SJCRH30 (cell line): ENCODE measurements at places on chromosomes 16 and 17.
A peak's percentile ranks its signal among the peaks of the same experiment; 100 is the strongest.

GRCh38 chr17:48593840-48594537, 410 bp upstream of the HOXB5 start:
- peak; percentile 88 for DNase-seq

DNA sequence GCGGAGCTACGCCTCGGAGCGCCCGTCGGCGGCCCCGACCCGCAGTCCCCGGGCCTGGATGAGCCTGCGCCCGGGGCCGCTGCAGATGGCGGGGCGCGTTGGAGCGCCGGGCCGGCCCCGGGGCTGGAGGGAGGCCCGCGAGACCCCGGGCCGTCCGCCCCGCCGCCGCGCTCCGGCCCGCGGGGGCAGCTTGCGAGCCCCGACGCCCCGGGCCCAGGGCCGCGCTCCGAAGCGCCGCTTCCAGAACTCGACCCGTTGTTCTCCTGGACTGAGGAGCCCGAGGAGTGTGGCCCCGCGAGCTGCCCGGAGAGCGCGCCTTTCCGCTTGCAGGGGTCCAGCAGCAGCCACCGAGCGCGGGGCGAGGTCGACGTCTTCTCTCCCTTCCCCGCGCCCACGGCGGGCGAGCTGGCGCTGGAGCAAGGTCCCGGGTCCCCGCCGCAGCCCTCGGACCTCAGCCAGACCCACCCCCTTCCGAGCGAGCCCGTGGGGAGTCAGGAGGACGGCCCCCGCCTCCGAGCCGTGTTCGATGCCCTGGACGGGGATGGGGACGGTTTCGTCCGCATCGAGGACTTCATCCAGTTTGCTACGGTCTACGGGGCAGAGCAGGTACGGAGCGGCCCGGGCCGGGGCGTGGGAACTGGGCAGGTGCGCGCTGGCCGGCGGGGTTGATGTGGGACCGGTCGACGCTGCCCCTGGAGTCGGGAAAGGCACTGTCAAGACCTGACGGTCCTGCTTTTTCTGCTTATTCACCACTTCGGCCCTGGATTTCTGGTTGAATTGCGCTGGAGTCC, 861 bp downstream of the RAB11FIP3 start:
- DNase-seq = no peak

- DNase-seq = no peak
Measured at GRCh38 chr16:48146710-48147109, 9.1 kb downstream of the ABCC12 start.

GRCh38 chr17:66704858-66705520, 129.9 kb upstream of the CACNG5 start:
- DNase-seq = no peak

GRCh38 chr16:11478431-11479119, 108.1 kb downstream of the LITAF start:
- DNase-seq = no peak

DNA sequence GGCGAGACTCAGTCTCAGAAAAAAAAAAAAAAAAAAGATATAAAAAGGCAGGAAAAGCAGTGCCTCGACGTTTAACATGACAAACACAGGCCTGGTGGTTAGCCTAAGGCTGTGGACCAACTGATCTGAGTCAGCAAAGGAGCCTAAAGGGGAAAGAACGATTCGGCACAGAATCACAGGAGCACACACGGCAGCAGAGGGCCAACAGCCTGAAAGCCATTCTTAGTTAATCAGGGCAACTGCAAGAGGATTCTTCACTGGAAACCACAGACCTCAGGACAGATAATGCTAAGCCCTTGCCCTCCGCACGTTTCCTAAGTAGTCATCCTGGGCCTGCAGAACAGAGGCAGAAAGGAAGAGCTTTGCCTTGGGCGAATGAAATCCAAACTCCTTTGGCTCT, 14.7 kb downstream of the TMEM11 start:
- DNase-seq = peak; percentile 75

- no peak for DNase-seq
Measured at GRCh38 chr17:28467456-28468025, 5.9 kb upstream of the SLC13A2 start.

GRCh38 chr16:66650707-66651473, 45.7 kb downstream of the CMTM4 start:
- DNase-seq = peak; percentile 96

DNA sequence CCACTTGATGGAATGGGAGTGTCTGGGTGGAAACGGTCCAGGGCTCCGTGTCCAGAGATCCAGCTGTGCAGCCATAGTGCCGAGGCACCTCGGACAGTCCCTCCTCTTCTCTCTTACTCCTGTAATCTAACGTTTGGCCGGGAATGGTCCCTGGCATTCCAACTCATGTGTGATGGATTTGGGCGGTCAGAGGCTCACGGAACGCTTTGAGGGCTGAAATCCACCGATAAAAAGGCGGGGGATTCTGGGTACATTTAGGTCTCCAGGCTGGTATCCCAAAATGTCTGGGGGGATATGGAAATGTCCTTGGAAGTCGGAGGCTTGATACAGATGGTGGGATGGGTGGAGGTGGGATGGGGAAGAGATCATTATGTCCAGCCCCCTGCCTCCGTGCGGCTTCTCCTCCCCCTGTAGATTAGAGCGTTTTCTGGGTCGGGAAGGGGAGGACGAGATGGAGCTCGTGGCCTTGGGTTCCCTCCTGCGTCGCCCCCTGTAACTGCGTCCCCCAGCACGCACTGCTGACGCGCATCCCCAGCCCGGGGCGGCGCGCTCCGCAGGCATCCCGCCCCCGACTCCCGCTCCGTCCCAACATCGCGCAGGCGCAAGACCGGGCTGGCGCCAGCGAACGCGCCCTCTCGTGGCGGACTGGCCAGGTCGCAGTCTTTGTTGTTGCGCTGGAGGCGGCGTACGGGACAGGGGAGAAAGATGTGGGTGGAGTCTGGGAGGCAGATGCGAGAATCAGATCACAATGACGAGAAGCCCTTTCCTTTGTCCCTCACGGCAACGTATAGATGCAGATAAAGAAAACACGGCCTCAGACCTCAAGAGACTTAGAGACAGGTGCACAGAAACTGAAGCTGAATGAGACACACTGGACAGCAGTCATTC, 4.5 kb upstream of the SGCA start:
- peak; percentile 94 for DNase-seq

DNA sequence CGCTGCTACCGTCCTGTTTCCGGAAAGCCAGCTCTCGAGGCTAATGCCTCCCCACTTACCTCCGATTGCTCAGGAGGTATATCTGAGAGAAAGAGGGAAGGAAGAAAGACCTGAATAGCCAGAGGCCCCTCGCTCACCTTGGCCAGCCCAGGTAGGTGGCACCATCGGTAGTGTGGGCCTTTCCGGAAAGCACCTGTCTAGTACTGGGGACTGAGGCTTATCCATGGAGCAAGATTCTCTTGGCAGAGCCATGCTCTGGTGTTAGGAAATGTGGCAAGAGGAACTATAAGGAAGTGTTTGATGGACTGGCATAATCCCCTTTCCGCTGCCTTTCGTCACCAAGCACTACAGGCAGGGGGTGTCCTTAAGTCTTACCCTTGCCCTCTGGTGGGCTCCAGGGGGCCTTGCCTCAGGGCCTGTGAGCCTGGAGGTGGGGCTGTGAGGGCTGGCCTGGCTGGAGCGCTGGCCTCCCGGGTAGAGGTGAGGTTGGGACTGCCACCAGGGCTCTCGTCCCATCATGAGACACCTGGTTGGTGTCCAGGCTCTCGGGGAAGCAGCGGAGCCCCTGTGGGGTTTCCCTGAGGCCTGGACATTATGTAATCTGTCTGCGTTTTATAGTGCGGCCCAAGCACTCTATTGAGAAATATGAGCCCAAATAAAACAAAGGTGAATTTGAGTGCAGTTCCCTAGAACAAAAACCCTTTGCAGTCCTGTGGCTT, 2.9 kb downstream of the CMIP start:
- no peak for DNase-seq

DNA sequence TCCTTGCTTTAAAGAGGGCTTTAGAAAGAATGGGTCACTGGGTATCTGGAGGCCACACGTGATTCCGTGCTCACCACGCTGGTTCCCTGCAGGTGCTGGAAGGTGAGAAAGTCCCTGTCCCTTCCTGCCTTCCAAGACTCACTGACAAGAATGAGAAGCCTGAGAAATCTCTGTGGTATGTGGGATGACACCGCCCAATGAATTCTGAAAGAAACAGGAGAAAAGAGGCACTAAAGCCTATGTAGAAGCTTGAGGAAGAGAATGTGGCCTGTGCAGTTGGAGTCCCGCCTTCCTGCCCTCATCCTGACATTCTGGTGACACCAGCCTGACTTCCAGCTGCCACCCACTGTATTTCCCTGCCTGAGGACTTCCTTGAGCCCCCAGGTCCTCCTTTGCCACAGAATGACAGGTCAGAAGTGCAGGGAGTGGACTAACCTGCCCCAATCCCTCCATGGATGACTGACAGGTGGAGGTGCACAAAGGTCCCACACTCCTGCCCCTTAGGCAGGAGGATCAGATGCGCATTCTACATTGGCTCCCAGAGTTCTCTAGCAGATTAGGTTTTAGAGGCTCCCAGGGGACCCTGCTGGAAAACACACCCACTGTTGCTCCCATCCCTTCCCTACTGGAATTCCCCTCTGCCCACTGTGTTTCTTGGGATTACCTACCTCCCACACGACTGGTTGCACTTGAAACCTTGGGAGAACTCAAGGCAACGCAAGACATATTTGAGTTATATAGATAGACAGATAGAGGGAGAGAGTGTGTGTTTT, 38.6 kb upstream of the TENT4B start:
- DNase-seq = no peak

- peak; percentile 85 for DNase-seq
Measured at GRCh38 chr17:32877164-32877764, 340 bp upstream of the MYO1D start.

GRCh38 chr17:73802314-73802713, 158.1 kb upstream of the SDK2 start:
- DNase-seq = no peak

- peak; percentile 62 for DNase-seq
Measured at GRCh38 chr17:45729294-45729907, 54.7 kb upstream of the CRHR1 start.

DNA sequence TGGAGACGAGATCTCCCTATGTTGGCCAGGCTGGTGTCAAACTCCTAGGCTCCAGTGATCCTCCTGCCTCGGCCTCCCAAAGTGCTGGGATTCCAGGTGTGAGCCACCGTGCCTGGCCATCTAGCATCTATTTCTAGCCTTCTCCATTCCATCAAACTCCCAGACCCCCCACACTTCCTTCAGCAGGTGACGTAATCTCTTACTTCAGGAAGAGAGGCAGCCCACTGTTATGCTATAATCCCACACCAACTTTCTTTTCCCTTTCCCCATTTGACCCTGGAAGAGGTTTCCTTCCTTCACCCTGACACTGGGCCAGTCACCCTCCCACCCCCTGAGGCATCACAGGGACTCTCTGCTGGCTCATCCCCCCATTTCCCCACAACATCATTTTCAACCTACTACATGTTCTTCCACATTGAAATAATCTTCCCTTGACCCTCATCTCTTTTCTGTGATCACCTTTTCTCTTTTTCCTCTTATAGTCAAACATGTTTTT, 7.6 kb downstream of the ITGA2B start:
- DNase-seq = no peak

- no peak for DNase-seq
Measured at GRCh38 chr17:50359998-50360461, 13.0 kb downstream of the MRPL27 start.

DNA sequence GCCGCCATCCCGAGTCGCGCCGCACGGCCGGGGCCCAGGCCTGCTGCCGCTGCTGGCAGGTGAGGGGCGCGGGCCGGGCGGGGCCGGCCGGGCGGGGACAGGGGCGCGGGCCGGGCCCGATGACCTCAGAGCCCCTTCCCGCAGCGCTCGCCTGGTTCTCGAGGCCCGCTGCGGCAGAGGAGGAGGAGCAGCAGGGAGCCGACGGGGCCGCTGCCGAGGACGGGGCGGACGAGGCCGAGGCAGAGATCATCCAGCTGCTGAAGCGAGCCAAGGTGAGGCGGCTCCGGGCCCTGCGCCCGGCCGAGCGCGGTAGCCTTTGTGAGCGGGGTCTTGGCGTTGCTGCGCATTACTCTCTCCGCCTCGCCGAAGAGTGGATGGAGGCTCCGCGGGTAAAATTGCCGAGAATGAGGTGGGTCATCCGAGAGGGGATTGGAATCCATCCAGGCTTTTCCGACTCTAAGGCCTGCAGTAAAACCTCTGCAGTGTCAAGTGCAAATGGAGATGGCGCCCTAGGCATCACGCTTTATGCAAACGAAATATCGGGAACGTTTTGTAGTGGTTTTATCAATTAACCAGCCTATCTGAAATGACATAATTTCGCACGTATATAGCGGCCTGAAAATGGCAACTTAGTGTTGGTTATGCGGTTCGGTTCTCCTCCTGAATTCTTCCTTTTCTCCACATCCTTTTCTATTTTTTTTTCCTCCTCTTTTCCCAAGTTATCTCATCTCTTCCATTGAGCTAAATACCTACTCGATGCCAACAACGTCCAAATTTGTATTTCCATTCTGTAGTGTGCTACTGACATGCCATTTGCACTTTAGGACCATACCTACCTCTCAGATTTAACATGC, 577 bp downstream of the TTC19 start:
- peak; percentile 78 for DNase-seq

- no peak for DNase-seq
Measured at GRCh38 chr16:16090238-16090637, 133.1 kb downstream of the ABCC6 start.

DNA sequence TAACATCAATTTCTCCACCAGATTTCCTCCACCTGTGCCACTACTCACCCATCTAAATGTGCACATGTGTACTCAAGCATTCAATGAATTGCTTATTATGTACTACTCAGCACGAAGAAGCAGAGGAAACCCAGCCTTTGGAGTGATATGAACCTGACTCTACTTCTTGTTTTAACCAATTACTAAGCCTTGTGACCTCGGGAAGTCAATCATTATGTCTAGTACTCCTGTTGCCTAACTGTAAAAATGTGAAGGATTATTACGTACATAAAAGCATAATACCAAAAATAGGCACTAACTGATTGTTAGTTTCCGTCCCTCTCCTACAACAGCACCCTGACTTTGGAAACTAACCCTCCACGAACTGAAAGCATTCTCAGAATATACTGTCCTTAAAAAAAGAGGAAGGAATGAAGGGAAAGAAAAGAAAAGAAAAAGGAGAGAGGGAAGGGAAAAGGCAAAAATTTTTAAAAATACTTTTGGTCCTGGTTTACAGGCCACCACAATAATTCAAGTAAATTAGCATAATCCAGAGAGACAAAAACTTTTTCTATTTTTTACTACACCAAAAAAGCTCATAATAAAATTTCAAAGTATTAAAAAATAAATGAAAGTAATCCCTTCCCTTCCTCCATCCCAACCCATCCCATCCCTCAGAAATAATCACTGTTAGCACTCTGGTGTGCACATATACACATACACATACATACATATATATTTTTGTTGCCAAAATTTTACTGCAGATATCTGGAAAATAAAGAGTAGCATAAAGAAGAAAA, 53.6 kb downstream of the KANSL1 start:
- no peak for DNase-seq

DNA sequence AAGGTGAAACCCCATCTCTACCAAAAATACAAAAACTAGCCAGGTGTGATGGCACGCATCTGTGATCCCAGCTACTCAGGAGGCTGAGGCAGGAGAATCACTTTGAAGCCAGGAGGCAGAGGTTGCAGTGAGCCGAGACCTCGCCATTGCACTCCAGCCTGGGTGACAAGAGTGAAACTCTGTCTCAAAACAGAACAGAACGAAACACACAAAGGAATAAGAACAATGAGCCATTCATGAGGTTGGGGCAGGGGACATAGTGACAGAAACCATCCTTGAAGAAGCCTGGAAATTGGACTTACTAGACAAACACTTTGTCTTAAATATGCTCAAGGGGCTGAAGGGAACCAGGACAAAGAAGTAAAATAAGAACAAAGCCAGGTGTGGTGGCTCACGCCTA, 39.4 kb downstream of the WDR45B start:
- no peak for DNase-seq
